ENCODE measurements at places on chromosomes 6 and 20.
A peak's percentile ranks its signal among the peaks of the same experiment; 100 is the strongest.

GRCh38 chr20:51985013-51985415, 182.7 kb upstream of the SALL4 start:
- DNase-seq: no peak

DNA sequence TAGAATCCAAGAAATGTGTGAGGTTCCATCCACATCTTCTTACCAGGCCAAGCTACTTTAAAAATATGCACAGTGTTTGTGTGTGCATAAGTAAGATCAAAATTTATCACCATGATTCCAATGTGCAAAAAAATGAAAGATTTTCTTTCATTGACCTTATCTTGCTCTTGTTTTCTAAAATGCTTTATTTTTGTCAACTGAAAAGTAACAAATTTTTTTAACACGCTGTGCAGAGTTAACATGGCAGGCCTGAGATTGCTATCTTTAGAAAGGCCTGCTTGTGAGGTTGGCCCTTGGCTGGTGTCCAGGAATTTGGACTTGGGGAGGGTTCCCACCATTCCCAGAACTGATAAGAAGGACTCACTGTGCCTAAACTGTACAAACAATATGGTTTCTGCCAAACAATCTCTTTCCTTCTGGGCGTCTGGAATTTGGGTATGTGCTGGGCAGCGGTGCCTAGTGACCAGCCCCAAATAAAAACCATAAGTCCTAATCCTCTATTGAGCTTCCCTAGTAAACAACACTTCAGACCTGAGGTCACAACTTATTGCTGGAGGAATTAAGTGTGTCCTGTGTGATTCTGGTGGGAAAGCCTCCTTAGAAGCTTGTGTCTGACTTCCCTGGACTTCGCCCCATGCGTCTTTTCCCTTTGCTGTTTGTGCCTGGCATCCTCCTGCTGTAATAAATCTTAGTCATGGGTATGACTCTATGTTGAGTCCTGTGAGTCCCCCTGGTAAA, 19.8 kb upstream of the MYLIP start:
- peak; percentile 63 for DNase-seq

GRCh38 chr20:49846206-49846807, 33.7 kb downstream of the SLC9A8 start:
- peak; percentile 84 for DNase-seq

DNA sequence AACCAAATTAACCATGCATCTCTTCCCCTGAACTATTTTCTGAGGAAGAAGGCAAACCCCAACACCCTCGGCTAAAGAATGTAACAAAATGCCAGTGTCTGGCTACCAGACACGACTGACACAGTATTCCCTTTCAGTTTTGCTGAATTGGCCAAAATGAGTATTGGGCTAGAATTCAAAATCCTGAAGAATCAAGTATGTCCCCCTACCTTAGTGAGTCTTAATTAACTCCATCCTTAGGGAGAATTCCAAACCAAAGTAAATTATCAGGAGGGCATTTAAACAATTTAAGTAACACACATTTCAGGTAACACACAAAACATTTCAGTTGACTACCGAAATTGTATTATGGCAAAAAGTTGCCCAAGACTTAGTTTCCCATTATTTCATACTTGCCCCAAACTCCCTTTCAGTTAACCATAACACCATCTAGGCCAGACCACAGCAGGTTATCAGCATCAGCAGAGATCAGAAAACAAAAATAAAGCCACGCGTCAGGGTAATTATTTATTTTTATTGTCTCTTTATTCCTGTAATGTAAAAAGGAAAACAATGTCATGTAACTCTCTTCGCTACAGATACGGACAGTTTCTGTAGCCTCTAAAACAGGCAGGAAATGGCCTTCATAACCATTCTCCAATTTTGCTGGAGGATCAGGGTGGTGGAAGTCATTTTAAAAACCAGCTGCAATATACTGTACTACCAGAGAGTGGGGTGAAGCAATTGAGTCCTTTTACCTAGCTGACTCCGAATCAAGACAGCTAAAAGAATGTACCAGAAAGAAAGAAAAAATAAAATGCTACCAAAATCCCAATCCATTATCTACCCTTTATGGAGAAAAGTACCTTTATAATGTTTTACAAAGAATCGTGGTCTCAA, 1.9 kb downstream of the SNX5 start:
- peak; percentile 84 for DNase-seq

DNA sequence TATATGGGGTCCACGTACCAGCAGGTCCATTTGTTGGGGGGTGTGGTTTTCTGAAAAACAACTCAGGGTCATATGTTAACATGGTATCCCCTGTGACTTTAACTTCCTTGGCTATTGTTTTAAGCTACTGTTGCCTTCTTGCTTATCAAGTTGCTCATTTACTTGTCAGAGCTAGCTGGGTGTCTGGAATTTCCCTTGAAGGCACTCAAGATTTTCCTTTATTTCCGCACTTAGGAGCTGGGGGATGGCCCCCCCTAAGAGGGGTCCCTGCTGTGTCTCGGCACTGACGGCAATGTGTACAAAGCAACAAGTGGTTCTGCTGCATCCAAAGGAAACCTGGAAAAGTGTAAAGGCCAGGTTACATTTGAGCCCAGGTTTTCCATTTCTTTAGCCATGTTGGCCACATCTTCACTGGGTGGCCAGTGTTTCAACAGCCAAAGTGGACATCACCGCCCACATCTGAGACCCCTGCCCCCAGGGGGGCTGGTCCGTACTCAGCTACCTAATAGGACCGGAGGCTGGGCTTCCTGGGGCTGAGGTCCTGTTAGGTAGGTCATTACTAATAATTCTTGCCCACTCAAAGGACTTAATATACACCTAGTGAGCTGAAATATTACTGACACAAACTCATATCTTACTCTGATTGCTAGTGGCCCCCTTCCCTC, 24.8 kb upstream of the SYNDIG1 start:
- DNase-seq: no peak

GRCh38 chr20:33093582-33093981, 14.1 kb downstream of the BPIFB4 start:
- DNase-seq: no peak

DNA sequence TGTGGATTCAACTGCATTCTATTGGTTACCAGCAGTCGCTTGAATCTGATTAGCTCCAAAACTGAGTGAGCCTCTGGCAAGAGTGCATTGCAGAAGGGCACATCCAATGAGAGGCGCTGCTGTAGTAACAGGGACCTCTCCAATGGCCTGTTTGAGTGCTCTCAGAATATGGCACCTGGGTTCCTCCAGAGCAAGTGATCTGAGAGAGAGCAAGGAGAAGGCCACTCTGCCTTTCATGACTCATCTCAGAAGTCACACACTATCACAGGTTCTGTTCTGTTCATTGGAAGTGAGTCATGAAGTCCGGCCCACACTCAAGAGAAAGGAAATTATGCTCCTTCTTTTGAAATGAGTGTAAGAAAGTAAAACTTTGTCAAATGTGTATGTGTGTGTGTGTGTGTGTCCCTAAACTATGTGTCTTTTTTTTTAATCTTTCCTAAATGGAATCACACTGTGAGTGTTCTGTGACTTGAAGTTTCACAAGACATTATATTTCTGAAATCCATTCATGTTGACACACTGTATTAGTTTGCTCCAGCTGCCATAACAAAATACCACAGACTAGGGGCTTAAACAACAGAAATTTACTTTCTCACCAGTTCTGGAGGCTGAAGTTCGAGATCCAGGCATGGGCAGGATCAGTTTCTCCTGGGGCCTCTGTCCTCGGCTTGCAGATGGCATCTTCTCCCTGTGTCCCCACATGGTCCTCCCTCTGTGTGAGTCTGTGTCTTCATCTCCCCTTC, 138.3 kb upstream of the CDYL start:
- no peak for DNase-seq

DNA sequence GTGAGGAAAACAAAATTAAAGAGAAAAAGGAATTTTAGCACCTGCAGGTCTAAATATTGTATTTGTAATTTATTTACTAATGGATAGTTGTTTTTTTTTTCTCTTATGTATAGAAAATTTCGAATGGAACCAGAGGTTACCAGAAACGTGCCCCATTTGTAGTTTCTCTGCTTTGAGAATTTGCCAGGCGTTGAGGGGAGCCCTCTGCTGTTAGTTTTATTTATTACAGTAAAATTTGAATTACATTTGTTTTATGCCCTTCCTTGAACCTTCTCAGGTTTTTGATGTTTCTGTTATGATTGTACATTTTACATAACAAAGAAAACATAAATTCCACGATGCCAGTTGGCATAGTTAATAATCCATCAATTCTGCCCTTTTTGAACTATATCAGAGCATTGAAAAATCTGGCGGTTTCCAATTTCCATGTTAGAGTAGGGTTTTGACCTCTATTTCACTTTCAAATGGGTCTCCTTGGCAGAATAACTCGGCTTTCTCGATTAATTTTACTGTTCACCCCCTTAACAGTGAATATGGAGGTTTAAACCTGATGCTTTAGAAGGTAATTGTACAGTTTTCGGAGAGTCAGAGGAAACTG, 35.1 kb upstream of the RFPL4B start:
- DNase-seq: peak; percentile 55

DNA sequence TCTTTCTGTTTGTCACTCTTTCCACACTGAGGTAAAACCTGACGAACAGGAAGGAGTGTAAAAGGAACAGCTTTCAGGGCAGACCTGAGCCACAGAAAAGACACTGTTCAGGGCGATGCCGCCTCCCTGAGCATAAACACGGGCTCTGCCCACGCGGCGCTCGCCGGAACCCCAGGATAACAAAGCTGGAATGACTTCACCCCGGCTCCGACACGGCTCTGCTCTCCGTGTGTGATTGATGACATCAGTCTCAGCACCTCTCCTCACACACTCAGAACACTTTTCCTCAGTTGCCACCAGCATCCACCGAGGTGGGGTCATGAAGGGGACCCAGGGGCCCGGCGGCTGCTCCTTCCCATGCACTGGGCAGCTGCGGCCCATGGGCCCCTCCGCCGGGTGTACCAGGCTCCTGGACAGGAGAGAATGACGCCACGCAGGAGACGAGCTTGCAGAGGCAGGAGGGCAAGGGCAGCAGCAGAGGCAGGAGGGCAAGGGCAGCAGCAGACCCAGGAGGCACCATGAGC, 43.6 kb downstream of the DLL1 start:
- DNase-seq: no peak

DNA sequence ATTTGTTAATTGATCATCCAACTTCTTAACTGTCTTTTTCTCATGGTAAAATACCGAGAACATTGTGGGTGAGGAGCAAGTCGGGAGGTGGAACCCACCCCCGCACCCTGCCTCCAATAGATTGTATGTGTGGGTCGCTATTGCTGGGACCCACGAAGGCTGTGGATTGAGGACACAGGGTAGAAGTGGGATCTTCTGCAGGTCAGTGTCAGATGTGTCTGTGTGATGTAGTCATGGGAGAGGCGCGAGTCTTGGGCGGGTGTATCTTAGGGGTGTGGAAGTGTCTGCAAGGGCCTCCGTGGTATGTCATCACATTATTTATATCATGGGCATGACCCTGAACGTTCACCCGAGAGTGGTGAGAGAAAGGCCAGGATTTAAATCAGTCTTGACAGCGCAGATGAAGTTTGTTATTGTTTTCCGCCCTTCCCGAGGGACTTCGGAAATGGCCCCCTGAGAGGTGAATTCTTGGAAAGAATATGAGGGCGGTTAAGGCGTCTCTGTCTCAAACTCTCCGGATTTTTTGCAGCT, 472 bp upstream of the PAQR8 start:
- DNase-seq: no peak

DNA sequence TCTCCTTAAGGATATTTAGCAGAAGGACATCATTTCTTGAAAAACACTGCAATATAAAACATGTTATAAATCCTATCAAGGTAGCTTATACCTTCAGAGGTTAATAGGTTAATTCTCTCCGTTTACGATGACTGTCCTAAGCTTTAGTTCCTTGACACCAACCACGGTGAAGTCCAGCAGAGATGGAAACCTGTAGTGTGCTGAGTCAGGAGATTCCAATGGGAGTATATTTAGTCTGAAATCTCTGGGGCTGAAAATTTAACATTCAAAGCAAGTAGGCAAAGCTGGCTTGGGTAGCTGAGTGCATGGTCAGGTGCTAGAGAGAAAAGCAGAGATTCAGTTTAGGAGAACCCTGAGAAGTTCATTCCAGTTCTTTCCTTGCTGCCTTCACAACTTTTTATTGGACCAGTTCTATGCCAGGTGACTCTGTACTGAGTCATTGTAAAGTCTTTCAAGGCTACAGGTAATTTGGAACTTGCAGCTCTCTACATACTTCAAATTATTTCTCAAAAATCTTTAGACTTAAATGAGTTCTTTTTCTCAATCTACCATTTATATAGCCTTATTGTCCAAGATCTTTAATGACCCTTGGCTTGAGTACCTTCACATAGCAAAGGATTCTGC, 1009.4 kb upstream of the FLRT3 start:
- no peak for DNase-seq

DNA sequence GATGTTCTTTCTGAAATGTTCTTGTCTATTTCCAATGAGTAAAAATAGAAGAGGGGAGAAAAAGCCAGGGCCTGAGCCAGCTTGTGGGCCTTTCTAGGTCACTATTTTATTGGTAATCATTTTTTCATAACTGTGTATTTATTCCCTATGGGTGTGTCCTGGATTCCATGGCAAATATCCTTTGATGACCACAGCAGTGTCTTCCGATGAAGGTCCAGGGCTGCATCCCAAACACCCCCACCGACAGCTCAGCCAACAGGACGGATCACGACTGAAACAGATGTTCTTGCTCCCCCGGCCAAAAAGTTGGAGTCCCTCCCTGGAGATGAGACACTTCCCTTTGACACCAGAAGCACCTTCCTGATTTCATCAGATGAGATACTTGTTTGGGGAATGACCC, 105.4 kb upstream of the PLEKHG1 start:
- no peak for DNase-seq

- no peak for DNase-seq
Observed at GRCh38 chr6:83113258-83113657, 45.8 kb downstream of the DOP1A start.

DNA sequence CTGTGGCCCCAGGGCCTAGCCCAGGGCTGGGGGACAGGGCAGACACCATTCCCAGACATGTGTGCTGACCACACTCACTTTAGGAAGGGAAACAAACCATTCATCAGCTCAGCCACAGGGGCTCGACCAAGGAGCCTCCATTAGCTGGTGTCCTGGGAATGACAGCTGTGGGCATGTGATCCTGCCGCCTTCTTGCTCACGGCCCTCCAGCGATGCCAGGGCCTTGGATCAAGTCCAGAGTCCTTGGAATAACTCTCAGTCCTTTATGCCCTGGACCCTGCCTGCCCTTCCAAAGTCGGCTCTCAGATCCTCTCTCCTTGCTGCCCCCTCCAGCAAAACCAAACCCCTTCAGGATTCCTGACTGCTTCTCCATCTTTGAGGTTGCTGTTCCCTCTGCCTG, 165.0 kb upstream of the RNF24 start:
- no peak for DNase-seq

DNA sequence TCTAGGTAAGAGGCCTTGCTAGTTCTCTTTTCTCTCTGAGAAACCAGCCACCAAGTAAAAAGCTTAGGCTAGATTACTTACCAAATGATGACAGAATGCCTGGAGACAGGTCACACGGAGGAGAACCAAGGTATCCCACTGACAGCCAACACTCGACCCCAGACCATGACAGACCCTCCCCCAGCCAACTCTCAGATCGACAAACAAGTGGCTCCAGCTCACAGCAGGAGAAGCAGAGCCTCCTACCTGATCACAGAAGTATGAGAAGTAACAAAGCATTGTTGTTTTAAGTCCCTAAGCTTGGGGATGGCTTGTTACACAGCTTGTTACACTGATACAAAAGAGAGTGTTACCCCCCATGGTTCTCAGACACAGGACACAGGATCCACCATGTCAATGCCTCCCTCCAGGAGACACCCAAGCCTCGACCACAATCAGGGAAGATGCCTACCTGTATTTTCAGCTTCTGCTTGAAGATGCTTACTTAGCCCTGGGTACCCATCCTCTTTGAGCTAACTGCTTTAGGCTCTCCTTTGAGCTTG, 423.8 kb upstream of the JARID2 start:
- no peak for DNase-seq

Data from hematopoietic multipotent progenitor cell treated with erythropoietin and hydrocortisone succinate and interleukin-3 and kit ligand, for 4 days (in vitro differentiated cells).